ENCODE measurements at places on chromosomes 1 and 21.

- no peak for DNase-seq
Observed at GRCh38 chr1:3654549-3655281, 2.4 kb downstream of the TP73 start.

DNA sequence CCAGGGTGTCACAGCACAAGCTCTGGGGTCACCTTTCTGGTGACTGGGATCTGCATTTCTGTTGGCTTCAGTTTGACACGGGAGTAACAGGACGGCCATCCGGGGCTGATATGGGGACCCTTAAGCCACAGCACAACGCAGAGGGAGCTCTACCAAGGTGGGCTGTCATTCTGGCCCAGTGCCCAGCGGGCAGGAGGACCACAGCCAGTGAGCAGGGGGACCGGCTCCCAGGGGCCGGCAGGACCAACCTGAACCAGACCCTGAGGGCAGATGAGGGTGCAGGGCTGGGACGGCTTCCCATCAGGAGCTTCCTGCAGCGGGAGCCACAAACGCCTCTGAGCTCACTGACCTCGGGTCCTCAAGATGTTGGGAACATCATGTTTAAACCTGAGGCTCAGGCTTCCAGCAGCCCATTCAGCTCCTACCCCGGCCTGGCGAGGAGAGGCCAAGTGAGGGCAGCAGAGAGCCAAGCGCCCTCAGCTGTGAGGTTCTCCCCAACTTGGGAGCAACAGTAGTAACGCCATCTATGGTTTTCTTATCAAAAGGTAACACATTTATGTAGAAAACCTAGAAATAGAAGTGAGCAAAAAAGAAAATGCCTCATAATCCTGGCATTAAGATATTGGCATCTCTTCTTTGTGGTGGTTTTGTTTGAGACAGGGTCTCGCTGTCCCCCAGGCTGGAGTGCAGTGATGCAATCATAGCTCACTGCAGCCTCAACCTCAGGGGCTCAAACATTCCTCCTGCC lies 26.8 kb downstream of the TMEM201 start:
- no peak for DNase-seq

DNA sequence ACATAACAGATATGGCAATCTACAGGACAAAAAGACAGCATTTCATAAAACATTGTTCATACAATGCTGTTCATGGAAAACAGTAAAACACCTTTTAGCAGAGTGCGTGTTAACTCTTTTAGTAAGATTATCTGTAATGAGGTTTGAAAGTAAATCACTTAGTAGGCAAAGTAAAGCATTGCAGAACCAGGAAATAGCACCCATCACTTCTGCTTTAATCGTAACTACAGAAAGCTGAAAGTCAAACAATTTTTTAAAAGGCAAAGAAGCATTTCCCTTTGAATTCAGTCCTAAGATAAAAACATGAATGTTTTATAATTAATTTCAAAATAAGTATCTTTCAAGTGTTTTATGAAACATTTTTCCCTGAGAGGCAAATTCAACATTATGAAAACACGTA lies 63.3 kb upstream of the RNF11 start:
- DNase-seq, result no peak

DNA sequence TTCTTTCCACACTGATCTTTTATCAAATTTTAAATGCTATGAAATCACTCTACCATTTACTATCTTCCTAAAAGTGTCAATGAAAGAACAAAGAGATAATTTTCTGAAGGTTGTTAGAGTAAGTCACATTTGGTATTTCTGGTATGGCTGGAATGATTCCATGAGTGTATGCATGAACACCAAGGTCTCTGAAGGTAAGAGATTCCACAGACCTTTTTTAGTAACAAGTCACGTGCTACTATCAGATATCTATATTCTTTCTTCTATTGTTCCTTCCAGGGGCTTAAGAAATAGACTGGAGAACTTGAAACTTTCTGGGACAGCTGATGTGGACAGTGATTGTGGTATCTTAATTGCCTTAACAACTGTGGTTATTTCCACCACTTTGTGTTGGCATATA lies 265.0 kb downstream of the SDCCAG8 start:
- DNase-seq, result no peak

DNA sequence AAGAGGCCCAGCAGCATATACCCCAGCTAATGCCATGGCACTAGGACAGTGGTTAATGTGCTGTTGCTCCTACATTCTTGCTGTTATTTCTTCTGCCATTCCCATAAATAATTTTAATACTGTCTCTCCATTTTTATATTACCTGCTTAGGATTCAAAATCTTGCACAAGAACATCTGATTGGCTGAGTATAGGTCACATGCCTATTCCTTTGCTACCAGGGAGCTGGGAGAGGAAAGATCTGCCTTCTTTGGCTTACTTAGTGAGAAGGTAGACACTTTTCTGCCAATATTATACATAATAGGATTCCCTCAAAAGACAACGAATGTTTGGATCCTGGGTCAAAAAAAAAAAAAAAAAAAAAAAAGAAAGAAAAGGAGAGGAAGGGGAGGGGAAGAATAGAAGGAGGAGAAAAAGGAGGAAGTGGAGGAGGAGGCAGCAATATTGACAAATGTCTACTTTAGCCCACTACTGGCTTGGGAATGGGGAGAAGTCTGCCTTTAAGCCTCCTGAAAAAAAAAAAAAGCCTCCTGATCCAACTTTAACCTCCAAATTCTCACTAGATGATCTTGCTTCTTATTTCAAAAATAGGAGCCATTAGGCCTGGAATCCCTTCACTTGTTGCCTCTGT lies 134.5 kb upstream of the HNRNPU start:
- no peak for DNase-seq

GRCh38 chr1:108036796-108037562 lies 72.0 kb upstream of the VAV3 start:
- no peak for DNase-seq

DNA sequence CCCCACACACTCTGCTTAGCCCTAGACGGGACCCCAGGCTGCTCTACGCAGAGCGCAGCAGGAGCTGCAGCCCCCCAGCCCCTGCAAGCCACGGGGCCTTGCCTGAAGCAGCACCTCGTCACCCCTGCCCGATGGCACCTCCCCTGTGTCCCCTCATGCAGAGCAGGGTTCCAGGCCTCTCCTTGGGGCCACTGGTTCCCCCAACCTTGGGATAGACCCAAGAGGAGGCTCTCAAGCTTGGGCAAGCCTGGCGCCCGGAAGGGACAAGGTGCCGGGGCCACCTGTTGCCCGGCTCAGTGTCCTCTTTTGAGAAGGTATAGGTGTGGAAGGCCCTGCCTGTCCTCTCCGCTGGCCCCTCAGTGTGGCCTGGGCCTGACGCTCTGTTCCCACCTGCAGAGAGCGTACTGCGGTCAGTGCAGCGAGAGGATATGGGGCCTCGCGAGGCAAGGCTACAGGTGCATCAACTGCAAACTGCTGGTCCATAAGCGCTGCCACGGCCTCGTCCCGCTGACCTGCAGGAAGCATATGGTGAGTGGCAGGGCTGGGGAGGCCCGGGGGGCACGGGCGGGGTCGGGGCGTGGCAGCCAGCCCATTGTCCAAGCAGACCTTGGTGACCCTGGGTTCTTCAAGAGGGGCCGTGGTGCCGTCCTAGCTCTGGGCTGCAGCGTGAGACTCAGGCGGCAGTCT lies 50.6 kb downstream of the FAAP20 start:
- DNase-seq, result no peak

DNA sequence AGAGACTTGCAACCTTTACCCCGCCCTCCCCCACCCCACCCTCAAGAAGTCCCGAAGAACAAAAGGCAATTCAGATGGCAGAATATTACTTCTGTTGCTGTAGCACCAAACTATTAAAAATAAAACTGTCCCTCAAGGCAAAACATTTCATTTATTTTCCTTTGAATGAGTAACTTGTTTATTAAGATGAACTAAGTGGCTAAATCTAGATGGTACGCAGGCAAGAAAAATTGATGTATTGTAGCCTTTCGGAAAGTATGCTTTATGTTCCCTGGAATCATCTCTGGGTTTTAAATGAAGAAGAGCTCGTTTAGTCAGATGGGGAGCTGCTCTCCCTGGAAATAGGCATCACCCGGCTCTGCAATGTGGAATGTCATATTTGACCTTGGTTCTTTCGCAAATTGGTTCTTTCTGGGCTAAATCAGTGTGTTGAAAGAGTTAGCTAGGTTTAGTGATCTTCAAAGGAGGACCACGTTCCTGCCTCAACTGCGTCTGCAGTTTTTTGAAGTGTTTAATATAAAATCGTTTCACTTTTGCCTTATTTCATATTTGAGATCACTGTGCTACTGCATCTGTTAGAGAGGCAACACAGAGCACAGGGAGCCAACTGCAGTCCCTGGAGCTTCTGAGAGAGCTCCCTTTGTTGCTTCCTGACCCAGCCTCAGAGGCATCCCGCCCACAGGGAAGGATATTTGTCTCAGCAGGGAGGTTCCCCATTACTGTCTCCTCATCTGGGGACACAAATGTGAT lies 61.8 kb downstream of the KIF26B start:
- DNase-seq, result no peak

- DNase-seq, result no peak
Observed at GRCh38 chr1:227066999-227067398, 126.9 kb downstream of the COQ8A start.

DNA sequence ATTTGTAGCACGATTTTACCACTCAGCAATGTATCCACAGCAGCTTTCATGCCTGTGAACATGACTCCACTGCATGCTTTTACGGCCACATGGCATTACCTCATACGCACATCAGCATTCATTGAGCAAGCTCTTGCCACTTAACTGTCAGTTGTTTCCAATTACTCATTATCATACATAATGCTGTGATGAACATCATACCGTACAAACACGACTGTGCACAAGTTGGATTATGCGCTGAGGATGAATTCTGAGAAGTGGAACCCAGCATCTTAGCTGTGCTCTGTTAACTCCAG lies 9.6 kb downstream of the UMODL1 start:
- DNase-seq, result no peak

DNA sequence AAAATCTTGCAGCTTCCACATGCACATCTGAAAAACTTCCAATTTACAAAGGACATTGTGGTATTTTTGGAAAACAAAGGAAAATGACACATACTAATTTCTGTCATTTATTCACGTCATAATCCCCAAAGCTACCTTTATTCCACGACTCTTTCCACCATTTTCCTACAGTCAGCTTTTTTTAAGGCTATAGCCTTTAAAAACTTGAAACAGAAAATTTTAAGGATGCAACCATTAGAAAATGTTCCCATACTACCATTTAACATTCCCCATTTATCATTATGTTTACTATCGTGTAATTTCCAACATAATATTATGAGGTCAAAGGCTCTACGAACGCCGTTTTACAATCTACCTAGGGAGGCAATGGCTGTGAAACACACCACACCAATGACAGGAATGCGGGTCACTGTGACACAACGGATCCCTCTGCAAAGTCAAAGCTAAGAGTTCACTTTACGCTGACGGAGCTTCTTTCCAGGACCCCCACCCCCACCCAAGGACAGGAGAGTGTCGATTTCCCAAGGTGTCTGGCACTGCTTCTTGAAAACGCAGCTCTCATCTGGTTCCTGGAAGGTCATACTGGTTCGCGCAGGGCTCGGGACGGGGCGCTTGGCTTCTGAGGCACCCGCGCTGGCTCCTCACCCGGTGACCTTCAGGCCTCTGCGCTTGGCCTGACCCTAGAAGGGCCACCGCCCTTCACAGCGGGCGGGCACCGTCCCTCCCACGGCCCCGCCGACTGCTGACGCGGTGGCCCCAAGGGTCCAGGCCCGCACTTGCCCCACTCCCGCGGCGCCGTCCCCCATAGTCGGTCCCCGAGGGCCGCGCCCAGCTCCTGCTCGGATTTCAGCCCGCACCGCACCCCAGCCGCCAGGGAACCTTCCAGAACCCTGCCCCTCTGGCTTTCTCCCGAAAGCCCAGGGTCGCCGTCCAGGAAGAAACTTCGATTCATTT lies 50.5 kb upstream of the ATF3 start:
- peak; percentile 14 for DNase-seq

DNA sequence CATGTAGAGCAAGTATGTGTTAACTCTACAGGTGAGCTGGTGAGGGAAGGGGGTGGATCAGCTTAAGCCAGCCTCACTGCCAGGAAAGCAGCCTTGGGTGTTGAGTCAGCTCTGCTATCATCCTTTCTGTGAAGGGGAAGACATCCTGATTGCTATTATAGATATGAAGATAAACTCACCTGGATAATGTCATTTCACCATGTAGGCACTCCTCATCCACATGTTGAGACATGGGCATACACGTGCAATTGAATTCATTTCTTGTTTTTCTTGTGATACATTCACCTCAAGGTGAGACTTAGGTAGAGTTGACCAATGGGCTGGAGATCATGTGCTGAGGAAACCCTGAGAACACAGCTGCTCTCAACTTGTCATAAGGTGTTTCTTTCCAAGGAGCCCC lies 136.9 kb downstream of the CACNA1E start:
- no peak for DNase-seq

DNA sequence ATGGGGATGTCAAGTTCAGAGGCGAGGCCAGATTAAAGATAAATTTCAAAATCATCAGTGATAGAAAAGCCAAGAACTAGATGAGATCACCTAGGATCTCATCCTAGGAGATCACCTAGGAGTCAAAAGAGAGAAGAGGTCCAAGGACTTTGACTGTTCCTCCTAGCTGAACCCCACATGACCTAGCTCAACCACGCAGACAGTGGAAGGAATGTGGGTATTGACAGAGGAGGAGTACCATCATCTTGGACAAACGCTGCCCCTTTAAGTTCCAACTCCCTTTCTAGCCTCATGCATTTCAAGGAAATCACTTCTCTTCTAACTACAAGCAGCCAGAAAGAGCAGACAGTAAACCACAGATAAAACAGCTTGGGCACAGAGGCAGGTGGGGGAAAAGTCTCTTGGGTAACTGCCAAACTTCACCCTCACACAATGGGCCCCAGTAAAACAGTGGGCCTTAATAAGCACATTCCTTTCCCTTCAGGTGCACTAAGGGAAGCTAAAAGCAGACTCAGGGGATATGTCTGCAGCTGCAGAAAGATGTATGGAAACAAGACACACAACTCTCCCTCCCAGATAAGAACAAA lies 12.5 kb upstream of the FAM76A start:
- no peak for DNase-seq

GRCh38 chr21:44390886-44391285 lies 37.5 kb downstream of the TRPM2 start:
- DNase-seq, result no peak

DNA sequence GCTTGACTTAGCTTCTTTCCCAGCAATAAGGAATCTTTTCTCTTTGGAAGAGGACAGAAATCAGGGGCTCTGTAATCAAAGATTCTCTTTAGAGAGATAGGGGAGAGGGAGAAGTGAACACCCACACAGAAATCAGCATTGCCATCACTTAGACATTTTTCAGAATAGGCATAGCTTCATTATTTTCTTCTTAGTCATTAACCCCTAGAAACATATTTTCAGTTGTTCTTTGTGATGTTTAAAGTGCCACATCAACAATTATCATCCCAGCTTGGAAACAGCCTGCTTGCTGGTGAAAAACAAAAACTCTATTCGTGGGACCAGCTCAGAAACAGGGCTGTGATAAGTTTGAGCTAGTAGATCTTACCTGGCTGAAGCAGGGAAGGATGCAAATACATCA lies 88.3 kb upstream of the SLC44A3 start:
- no peak for DNase-seq

- DNase-seq, result no peak
Observed at GRCh38 chr1:99662539-99663080, 16.7 kb downstream of the PALMD start.

DNA sequence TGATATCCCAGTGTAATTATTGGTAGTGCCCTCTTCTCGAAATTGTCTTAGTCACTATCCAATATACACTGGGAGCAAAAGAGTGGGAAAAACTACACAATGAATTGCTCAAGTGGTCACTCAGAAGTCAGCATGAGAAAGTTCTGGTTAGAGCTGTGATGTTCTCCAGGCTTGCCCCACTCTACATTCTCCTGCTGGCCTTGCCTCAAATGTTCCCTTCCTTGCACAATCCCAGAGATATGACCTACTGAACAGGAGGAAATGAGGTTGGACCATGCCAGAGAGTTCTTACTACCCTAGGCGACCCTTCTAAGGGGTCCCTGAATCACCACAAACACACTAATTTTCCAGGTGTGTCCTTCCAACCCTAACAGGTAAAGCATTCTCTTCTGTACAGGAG lies 40.8 kb downstream of the GLUL start:
- DNase-seq, result no peak

Measured in stimulated activated CD8-positive, alpha-beta memory T cell treated with anti-CD3 and anti-CD28 coated beads, Interleukin-2, amount 100 ng/mL, for 1 hour (primary cell).